ENCODE measurements at places on chromosomes 3 and 15.

GRCh38 chr3:172844428-172844827 lies 93.9 kb downstream of the ECT2 start:
- no peak for DNase-seq

DNA sequence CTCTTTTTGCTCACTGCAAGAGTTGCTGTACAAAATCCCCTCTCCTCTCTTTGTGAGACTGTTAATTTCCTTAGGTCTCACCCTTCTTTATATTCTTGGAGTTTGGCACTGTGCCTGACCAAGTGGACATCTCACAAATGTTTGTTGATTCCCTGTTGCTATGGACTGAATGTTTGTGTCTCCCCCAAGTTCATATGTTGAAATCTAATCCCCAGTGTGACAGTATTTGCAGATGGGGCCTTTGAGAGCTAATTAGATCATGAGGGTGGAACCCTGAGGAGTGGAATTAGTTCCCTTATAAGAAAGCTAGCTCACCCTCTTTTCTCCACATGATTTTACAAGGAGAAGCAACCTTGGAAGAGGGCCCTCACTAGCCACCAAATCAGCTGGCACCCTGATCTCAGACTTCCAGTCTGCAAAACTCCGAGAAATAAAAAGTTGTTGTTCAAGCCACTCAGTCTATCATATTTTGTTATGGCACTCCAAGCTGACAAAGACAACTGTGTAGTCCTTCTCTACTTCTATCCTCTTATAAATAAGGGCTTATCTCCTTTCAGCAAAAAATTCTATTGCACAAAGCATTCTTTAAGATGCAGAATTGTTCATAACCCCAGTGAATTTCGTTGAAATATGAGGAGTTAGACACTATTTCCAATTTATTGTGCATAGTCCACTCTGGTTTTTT lies 65.5 kb upstream of the NPHP3 start:
- DNase-seq: no peak

DNA sequence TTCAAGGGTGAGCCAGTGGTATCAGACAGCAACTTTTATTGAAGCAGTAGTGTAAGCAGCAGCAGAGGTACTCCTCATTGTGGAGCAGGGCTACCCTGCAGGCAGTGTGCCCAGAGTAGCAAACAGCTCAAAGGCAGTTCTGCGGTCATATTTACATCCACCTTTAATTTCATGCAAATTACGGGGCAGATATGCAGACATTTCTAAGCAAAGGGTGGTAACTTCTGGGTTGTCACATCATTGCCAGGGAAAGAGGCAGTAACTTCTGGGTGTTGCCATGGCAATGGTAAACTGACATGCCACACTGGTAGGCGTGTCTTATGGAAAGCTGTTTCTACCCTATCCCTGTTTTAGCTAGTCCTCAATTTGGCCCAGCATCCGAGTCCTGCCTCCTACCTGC lies 46.5 kb upstream of the CLDN18 start:
- DNase-seq: no peak

DNA sequence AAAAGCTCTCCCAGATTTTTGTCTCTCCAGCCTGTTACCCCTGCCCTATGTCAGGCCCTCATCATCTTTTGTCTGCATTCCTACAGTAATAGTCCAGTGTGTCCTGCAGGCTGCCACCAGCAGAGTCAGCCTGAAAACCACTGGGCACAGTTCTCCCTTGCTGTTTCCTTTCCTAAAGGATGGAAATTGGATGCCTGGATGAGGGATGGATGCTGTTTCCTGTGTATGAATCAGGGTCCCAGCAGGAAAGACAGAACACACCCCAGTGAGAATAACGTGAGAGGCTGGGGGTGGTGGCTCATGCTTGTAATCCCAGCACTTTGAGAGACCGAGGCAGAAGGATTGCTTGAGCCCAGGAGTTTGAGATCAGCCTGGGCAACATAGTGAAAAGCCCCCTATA lies 3.3 kb upstream of the SNX33 start:
- no peak for DNase-seq

DNA sequence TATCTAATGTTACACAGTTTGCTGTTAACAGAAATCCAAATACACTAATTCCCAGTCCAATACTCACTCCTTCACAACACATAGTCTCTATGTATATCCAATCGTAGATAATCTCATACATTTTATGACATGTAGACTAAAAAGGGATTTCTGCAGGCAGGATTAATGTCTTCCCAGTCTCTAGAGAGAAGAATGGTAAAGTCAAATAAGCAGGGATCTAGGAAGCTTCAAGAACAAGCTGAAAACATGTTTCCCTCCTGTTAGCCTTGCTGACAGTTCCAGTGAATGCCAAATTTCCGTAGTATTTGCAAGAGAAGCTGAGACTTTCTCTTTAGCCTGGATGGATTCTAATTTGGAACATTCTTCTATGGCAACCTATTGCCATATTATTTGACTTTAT lies 500.1 kb downstream of the IGSF11 start:
- no peak for DNase-seq

- DNase-seq: no peak
Observed at GRCh38 chr3:146249921-146250320, 984 bp downstream of the PLSCR4 start.

- no peak for DNase-seq
Observed at GRCh38 chr3:115974940-115975339, 351.6 kb downstream of the GAP43 start.

DNA sequence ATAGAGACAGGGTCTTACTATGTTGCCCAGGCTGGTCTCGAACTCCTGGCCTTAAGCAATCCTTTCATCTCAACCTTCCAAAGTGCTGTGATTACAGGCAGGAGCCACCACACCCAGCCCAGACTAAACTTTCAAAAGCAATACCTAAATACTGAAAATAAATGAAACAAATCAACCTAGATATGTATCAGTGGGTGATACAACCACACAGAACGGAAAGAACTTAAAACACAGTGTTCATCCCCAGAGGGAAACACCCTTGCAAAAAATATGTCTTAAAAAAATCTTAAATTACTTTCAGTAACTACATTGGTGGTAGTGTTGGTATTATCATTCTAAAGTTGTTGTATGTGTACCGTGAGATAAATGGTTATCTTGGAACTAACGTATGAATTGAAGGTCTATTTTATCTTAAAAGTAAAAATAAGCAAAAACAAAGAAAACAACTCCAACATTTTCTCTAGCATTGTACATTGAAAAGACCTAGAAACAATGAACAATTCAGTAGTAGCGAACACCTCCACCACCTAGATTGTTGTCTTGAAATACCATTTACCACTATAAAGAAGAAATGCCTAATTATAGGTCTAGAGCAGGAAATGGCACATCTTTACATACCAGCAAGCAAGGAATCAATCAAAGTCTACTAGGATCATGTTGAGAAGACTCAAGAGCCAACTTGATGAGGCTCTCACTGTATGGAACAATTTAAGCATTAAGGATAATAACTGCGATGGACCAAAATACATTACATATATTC lies 24.7 kb downstream of the SLTM start:
- no peak for DNase-seq

Measured in stimulated activated CD4-positive, alpha-beta T cell treated with anti-CD3 and anti-CD28 coated beads, Interleukin-1b, Interleukin-23, amount 100 ng/mL, for 1 hour (primary cell).